ENCODE measurements at places on chromosomes 7 and 10.

GRCh38 chr10:21159669-21160068 is 262.6 kb upstream of the NEBL start:
- DNase-seq, result no peak

- no peak for DNase-seq
Measured at GRCh38 chr10:110212119-110213006, 5.0 kb downstream of the MXI1 start.

DNA sequence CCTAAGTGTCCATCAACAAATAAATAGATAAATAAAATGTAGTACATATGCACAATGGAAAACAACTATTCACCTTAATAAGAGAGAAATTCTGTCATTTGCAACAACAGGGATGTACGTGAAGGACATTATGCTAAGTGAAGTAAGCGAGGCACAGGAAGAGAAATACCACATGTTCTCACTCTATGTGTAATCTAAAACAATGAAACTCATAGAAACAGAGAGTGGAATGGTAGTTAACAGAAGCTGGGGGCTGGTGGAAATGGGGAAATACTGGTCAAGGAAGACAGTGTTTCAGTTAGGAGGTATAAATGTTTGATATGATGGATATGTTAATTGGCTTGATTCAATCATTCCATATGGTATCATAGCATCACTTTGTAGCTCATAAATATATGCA is 43.1 kb downstream of the ARL4A start:
- DNase-seq, result no peak

- DNase-seq, result no peak
Measured at GRCh38 chr7:38154278-38154677, 23.8 kb upstream of the STARD3NL start.

DNA sequence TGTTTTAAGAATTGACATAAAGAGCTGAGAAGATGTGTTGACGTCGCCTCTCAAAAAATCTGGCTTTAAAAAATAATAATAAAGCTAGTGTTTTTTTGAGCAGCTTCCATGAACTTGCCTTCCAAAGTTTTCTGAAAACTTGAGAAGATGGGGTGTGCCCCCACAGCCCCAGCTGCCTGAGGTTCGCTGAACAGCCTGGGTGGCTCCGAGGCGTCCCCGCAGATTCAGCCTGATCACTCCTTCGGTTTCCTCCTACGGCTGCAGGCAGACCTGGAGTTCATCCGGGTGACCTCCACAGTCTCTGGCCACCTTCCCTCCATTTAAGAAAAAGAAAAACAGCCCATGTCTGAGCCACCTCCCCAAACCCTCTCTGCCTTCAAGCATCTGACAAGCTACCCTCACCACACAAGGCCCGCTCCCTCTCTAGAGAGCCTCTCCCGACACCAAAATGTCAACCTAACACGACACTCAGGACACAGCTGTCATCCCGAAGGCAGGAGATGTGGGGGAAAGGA is 177.8 kb downstream of the PTPRN2 start:
- no peak for DNase-seq

GRCh38 chr7:102991540-102992214 is 78.9 kb downstream of the LRRC17 start:
- no peak for DNase-seq

GRCh38 chr7:3657206-3657605 is 356.2 kb downstream of the SDK1 start:
- no peak for DNase-seq

DNA sequence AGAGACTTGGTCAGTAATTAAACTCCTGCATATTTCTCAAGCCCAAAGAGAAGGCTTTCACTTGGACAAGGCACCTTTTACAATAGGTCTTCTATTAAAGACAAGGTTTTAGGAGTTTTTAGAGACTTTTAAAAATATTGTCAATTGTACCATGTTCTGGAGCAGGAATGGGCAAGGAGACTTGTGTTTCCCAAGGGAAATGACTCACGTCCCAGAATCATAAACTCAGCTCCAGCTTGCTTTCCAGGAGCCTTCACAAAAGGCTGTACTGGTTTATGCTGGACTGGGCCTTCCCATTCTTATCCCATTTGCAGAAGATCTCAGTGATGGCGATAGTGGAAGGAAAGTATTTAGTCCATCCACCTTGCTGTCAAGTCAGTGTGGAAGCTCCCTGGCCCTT is 7.8 kb upstream of the GLI3 start:
- DNase-seq, result no peak

GRCh38 chr10:77713521-77714280 is 76.1 kb upstream of the KCNMA1 start:
- DNase-seq, result no peak

DNA sequence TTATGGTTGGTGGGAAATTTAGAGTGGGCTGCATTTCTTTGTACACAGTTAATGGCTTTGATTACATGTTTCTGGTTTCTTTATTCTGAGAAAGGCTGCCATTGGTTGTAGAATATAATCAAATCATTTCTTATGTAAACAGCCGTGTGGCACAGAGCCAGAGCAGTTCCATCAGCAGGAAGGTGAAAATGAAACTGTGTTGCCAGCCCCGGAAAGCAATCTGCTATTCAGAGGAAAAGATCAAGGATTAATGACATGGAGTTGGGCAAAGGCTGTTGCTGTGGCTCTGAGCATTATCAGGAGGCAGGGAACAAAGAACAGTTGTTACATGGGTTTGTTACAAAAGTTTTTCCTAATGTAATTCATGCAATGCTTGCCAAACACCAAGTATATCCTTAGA is 74.2 kb upstream of the ZNF716 start:
- no peak for DNase-seq

- DNase-seq, result no peak
Measured at GRCh38 chr10:44922021-44922420, 10.9 kb downstream of the TMEM72 start.

DNA sequence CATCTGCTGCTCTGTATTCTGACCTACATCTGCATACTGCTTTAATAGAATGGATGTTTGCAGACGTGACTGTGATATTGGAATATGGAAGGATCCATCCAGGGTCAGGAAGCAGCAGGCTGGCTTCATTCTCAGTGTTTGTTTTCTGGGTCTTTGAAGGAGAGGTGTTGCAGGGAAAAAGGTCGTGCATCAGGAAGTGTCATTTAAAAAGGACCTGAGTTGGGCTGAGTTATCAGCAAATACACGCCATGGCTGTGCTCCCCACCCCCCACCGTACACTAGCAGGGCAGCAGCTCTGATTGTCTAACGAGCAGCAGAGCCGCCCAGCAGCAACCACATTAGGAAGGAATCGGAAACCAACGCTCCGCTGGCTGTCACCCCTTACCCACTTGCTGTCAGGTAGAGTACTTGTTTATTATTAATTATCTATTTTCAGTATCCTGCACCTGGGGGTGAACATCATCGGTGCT is 63.1 kb upstream of the STEAP1B start:
- DNase-seq, result no peak

GRCh38 chr10:4662576-4663161 is 163.3 kb upstream of the AKR1E2 start:
- no peak for DNase-seq

DNA sequence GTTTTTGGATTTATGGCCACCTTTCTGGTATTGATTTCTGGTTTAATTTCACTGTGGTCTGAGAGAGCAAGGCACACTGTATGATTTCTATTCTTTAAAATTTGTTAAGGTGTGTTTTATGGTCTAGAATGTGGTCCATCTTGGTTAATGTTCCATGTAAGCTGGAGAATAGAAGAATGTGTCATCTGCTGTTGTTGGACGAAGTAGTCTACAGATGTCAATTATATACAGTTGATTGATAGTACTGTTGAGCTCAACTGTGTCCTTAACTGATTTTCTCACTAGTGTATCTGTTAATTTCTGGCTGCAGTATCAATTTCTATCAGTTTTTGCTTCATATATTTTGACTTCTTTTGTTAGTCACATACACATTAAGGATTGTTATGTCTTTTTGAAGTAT is 127.1 kb downstream of the MLLT10 start:
- DNase-seq, result no peak

GRCh38 chr7:50204581-50204980 is 99.9 kb upstream of the IKZF1 start:
- DNase-seq, result no peak

GRCh38 chr10:66521506-66521905 is 404.3 kb upstream of the LRRTM3 start:
- no peak for DNase-seq

- no peak for DNase-seq
Measured at GRCh38 chr7:106423821-106424475, 139.2 kb upstream of the NAMPT start.

DNA sequence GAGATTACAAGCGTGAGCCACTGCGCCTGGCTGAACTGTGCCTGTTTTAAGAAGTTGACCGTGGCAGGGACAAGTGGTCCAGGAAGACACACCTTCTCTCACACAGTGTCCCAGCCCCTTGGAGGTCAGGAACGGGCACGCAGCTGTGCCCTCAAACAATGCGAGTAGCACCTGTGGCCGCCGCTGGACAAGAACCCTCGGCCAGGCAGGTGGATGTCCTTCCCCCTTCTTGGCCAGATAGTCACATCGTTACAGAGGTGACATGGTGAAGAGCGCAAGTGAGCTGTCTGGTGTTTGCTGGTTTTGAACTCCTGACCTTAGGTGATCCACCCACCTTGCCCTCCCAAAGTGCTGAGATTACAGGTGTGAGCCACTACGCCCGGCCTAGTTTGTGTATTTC is 8.8 kb downstream of the ZFAND2A start:
- DNase-seq, result no peak

GRCh38 chr10:74081192-74081803 is 69.3 kb downstream of the AP3M1 start:
- DNase-seq, result peak; percentile 30

GRCh38 chr7:27745064-27745583 is 5.2 kb downstream of the TAX1BP1 start:
- DNase-seq, result no peak

DNA sequence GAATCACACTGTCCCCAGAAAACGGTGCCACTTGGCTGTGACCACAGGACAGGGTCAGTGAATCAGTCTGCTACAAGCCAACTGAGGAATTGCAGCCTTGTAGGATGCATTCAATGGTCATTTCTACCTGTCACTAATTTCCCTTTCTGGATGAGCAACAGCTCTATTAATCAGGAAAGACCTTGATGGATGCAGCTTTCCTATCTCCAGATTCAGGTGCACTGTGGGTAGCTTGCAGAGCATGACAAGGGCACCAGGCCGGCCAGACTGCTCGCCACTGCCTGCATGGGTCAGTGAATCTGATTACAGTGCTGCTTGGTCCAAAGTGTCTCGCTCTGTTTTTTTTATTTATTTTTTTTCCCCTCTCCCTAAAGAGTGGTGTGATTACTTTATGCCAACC is 506.8 kb upstream of the AUTS2 start:
- no peak for DNase-seq

GRCh38 chr10:71036297-71036966 is 148.1 kb upstream of the PCBD1 start:
- no peak for DNase-seq

GRCh38 chr7:124171068-124171467 is 138.2 kb upstream of the TMEM229A start:
- no peak for DNase-seq

DNA sequence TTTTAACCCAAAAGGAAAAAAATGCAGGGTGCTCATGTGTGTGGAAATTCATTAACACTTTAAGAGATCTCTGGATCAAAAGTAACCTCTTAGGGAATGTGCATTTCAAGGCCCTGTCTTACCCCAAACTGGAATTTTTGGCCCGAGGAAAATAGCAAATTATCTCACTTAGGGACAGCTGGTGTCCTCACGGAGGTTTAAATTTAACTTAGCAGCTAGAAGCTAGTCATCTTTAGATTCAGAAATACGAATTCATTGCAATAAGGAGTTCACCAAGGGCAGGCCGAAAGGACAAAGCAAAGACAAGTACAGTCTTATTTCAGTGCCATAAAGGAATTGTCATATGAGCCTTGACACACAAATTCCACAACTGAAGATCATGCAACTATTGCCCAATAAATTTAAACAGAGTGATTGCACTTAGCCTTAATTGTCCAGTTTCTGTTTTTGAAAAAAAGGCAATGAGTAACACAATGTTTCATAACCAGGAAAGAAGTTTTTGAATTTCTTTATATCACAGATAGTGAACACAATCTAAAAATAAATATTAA is 22.4 kb upstream of the SEMA3C start:
- DNase-seq, result no peak

DNA sequence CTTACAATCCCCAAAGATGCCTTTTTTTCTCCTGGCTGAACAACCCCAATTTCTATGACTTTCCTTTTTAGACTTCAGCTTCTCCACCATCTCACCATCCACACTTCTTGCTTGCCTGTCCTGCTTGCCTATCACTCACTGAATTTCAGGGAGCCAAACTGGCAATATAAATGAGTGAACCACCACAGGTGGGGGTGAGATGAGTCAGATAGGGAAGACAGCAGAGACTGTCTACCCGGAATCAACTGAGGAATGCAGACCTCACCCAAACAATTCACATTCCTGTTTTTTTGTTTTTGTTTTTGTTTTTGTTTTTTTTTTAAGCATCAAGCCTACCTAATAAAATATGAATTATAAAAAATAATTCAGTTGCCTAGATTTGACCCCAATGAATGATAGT is 273.8 kb downstream of the NRG3 start:
- DNase-seq, result no peak

DNA sequence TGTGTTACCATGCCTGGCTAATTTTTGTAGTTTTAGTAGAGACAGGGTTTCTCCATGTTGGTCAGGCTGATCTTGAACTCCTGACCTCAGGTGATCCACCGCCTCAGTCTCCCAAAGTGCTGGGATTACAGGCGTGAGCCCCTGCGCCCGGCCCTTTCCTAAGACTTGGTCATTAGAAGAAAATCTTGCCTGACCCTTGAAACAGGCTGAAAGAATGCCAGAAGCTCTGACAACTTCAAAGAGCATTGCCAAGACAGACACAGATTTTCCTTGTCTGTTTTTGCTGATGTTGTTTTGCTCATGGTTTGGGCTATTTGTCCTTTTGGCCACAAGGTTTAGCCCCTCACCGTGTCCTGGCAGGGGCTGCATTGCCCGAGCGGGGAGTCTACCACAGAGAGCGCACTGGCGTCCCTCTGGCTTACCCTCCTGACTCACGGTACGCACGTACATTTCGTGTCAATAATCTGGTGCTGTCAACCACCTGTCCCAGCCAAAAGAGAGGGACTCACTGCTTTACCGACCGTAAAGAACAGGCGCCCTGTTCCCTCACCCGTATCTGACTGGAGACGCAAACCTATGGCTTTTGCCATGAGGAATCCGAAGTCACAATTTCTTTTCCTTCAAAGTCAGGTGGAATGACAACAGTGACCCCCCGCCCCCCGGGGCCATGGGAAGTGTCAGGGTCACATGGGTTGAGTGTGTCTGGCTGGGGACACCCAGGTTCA is 10.1 kb upstream of the INPP5A start:
- no peak for DNase-seq

DNA sequence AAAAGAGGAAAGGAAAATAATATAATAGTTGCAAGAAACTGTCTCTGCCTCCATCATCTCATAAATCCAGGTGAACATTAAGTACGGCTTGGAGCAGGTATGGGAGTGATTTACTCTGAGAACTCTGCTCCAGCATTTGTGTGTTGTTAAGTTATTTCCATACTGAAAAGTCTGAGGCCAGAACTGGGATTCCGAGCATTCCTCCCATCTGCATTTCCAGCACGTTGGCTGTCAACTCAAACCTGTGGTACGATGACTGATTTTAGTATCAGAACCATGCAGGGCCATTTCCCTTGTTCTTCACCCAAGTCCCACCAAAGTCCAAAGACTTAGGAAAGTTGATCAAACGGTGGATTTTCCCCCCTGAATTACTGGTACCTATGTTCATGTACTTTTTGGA is 104.9 kb downstream of the CREB5 start:
- DNase-seq, result no peak

- DNase-seq, result peak; percentile 46
Measured at GRCh38 chr7:140375892-140376730, 22.2 kb downstream of the SLC37A3 start.

GRCh38 chr7:70595370-70595754 is 536.6 kb upstream of the GALNT17 start:
- no peak for DNase-seq

- no peak for DNase-seq
Measured at GRCh38 chr10:17206210-17206709, 4.8 kb upstream of the TRDMT1 start.

Data from activated CD4-positive, alpha-beta T cell treated with anti-CD3 and anti-CD28 coated beads, Interleukin-2, amount 50 U/mL, for 24 hours (primary cell).